ENCODE measurements at places on chromosomes 1 and 21.

GRCh38 chr1:72830606-72831390 lies 548.5 kb upstream of the NEGR1 start:
- DNase-seq: no peak

DNA sequence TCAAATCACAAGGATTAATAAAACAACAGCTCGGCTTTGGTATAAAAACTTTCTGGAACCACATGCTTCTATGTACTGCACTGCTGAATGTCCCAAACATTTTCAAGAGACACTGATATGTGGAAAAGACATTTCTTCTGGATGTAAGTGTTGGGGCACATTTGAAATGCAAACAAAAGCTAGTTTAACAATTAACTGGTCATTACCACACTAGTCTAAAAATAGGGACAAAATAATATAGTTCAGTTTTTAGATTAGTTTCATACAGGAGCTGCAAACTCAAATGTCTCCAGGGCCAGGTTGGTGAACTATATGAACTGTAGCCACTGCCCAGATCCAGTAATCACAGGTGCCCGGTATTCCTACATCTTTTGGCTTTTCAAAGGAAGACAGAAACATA lies 3.2 kb downstream of the IL23R start:
- no peak for DNase-seq

GRCh38 chr21:28220680-28221079 lies 772.0 kb downstream of the LTN1 start:
- DNase-seq: no peak

- DNase-seq: no peak
Measured at GRCh38 chr1:183355797-183356196, 62.4 kb downstream of the NMNAT2 start.

- DNase-seq: no peak
Measured at GRCh38 chr1:178510155-178510554, 2.8 kb upstream of the TEX35 start.

- no peak for DNase-seq
Measured at GRCh38 chr1:168512864-168513595, 30.8 kb downstream of the XCL2 start.

DNA sequence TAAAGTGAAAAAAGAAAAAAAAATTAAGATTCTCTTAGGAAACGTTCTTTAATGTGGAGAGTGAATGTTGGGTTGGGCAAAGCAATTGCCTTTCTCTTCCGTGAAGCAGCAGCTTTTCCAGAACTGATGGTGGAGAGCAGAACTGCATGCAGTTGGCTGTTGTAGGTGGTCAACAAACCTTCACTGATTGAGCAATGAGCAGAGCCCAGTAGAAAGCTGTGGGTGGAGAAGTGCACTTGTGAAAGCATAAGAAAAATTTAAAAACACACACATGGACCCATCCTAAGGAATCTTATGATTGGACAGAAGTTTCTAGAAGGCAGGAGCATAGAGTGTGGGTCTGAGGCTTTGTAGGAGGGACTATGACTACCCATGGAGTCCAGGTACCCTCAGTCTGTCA lies 4.5 kb downstream of the PRELP start:
- DNase-seq: no peak

DNA sequence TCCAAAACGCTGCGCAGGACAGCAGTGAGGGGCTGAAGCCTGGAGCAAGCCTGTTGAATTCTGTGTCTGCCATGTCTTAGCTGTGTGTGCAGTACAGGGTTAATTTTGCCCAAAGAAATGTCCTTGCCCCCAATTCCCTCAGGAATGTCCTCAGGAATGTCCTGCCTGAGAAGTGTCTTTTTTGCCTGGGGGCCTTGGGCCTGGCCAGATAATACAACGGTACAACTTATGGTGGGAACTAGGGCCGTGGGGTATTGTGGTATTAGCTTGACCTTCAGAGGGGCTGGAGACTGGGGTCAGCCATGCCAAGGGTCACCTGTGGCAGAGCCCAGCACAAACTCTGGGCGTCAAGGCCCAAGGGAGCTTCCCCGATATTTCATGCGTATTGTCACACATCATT lies 107.7 kb downstream of the AJAP1 start:
- no peak for DNase-seq

DNA sequence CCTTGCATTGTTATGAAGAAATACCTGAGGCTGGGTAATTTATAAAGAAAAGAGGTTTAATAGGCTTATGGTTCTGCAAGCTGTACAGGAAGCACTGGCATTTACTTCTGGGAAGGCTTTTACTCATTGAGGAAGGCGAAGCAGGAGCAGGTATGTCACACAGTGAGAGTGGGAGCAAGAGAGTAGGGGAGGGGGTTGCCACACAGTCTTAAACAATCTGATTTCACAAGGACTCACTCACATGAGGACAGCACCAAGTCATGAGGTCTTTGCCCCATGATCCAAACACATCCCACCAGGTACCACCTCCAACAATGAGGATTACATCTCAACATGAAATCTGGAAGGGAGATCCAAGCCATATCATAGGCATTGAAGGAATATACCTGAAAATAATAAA lies 127.2 kb downstream of the EVI5 start:
- DNase-seq: no peak

DNA sequence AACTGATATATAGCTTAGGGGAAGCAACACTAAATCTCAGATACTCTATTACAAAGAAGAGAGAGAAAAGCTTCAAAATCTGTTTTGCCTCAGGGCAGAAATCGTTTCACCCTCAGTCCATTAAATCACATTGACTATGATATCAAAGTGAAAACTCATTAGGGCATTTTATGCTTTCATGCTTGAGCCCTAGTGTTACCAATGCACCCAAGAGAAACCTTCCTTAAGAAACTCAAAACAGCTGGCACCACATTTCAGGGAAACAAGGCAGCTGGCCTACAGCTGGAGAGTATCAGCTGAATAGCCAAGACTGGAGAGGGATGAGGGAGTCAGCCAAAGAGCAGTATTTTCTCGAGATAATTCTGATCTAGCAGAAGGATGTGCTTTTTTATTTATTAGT lies 14.9 kb downstream of the COLGALT2 start:
- DNase-seq: no peak

- DNase-seq: no peak
Measured at GRCh38 chr1:223700388-223700918, 11.9 kb upstream of the CAPN2 start.

- DNase-seq: no peak
Measured at GRCh38 chr21:15604413-15604812, 125.4 kb upstream of the USP25 start.

- DNase-seq: no peak
Measured at GRCh38 chr1:104266612-104267011, 516.9 kb downstream of the AMY1C start.

- no peak for DNase-seq
Measured at GRCh38 chr1:209652121-209652735, at the start of gene LAMB3. Gene LAMB3, minus strand, starts transcription at chr1:209652425. Its CDS starts 1,481 bp downstream, at chr1:209650944.

DNA sequence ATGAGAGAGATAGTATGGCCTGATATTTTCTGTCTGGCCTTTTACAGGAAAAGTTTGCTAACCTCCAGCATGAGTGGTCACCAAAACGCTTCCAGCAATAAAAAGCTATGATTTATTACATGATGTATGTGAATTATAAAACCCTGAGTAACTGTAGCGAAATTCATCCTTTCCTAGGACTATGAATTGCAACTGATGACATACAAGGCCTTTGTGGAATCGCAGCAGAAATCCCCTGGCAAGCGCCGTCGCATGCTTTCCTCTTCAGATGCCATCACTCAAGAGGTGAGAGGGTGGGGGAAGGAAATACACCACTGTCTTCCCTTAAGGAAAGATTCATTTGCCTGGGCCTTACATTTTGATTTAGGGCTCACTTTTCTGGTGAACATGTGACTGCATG lies 117.9 kb downstream of the MACF1 start:
- DNase-seq: no peak

DNA sequence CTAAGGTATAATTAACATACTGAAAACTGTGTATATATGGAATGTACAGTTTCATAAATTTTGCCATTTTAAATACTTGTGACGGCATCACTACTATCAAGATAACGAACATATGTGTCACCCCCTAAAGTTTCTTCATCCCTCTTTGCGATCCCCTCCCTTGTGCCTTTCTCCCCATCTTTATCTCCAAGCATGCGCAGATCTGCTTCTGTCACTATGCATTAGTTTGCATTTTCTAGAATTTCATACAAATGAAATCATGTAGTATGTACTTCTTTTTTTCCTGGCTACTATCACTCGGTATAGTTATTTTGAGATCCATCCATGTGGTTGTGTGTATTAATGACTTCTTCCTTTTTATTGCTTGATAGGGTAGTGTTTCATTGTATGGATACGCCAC lies 154.9 kb downstream of the ZNF648 start:
- DNase-seq: no peak

DNA sequence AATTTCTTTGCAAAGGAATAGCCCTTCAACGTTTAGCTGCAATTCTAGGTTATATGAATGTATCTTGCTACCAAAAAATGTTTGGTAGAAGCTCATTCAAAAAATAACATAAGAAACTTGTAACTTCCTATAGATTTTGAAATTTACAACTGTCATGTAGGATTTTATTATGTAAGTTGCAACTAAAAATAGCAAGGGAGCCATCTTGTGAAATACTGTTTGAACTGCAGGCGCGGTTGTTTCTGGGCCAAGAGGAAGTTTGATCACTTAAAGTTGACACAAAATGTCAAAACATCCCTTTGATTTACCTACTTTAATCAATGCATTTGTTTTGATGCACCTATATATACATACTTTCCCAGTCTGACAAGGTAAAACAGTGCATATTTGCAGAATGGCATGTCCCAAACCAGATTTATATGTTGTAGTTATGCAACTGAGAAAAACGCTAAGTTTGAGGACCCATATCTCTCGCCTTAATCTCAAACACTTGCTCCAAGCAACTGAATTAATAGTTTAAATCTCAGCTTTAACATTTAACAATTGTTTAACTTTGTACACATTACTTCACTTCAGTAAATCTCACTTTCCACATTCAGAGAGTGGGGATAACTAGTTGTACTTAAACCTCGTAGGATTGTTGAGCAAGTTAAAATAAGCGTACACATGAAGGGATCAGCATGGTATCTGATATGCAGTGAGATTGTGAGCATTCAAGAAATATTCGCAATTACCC lies 63.9 kb downstream of the KCNK2 start:
- DNase-seq: peak; percentile 1
